ENCODE measurements at places on chromosomes 6 and 20.

DNA sequence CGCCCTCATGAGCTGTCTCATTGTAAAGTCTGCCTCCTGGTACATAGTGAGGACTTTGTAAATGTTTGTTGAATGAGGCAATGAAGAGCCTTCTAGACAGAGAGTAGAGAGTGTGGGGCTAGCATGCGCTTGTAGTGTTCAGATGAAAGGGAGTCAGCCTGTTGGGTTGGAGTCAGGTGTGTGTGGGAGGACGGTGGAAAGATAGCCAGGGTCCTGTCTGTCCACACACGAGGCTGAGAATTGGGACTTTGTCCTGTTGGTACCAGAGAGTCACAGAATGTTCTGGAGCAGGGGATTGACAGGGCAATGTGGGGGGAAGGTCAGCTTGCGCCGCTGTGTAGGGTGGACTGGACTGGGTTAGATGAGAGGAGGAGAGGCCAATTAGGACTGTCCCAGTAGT, 58.6 kb downstream of the RIOK1 start:
- DNase-seq: no peak

DNA sequence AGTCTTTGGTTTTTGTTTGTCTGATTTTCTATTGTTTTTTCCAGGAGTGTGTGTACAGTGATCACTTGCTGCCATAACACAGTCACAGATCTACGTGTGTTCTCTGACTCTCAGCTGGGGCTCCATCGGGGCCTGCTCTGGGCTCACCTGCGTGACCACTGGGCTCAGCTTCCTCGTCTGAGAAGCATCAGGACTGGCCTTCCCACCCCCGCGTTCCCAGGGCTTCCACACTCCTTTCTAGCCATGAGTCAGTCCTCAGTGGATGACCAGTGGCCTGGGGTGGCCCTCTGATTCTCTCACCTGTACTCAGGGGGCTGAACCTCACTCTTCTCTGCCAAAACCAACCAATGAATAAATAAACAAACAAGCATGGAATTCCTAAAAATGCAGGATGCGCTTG, 14.5 kb downstream of the THBS2 start:
- no peak for DNase-seq

- DNase-seq: no peak
These were observed 121.2 kb upstream of the QKI start for GRCh38 chr6:163293286-163293685.

GRCh38 chr6:69888482-69889233, 22.3 kb downstream of the COL19A1 start:
- DNase-seq: no peak

- DNase-seq: no peak
These were observed 40.2 kb downstream of the PDYN start for GRCh38 chr20:1953621-1954020.

- DNase-seq: no peak
These were observed 63.8 kb downstream of the UBR2 start for GRCh38 chr6:42627674-42628073.

- DNase-seq: no peak
These were observed 74.3 kb downstream of the ARID1B start for GRCh38 chr6:156851454-156851921.

DNA sequence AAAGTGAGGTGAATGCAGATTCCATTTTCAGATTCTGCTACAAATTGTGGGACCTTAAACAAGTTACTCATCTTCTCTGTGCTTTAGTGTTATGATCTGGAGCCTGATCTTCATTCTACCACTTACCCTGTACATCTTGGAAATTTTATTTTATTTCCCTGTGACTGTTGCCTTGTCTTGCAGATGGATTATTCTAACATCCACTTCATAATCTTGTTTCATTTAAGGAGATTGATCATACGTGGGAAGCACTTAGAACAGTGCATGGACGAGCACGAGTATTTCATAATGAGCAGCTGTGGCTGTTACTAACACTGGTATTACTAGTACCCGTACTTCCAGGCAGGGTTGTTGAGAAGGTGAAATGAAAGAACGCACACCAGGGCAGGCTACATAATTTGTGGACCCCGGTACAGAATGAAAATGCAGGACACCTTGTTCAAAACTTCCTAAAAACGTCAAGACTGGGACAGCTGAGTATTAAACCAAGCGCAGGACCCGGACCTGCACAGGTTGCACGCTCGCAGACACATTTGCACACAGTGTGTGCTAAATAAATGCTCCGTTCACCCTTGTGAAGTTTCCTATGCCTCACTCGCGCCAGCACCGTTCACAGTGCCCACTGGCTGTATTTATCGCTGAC, 535 bp upstream of the CCDC170 start:
- no peak for DNase-seq

DNA sequence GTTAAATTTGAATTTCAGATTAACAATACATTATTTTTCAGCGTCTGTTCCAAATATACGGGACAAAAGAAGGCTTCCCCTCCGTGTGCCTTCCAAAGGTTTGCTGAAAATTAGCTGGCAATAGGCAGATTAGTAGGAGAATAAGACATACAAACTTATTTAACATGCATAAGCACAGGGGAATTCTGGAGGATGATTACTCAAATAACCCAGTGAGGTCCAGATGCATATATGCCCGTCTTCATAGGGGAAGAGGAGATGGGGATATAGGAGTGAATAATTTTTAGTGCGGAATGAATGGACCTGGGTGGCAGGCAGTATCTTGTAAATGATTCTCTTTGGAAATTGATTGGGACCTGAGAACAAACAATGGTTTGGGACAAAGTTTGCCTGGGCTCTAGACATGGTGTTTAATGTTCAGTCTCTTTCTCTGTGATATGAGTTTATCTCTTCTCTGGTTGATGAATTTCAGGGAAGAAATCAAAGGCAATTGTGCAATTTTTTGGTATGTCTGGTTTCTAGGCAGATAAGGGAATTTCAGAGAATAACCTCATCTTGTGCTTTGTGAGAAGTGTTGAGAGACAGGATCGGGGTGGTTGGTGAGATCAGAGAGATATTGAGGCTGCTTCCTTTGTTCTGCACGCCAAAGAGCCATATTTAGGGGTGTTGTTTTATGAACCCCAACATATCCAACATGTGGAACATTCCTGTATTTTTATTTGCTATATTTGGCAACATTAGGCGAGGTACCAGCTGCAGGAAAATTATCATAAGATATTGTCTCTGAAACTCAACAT, 63.7 kb downstream of the MKKS start:
- DNase-seq: no peak

- DNase-seq: no peak
These were observed 558.5 kb downstream of the CD83 start for GRCh38 chr6:14676064-14676463.

GRCh38 chr20:50633361-50633760, 58.0 kb downstream of the RIPOR3 start:
- no peak for DNase-seq
